ENCODE measurements at places on chromosomes 5 and 9.

DNA sequence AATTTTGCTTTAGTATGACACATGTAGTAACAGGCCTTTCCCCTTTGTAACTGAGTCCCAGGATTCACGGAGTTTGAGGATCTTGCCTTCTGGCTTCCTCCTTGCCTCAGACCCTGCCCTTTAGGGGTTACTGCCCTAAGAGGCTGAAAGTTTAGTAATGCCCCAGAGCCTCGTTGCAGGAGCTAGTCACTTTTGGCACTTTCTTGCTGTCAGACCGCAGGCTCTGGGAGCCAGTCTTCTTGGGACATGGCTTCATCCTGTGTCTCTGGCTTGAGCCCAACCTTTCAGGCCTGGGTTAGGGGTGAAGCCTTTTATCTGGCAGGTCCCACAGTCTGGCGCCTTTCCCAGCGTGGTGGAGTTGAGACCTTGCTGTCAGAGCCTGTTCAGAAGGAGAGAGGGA is 185.6 kb upstream of the DMRT1 start:
- DNase-seq: no peak

DNA sequence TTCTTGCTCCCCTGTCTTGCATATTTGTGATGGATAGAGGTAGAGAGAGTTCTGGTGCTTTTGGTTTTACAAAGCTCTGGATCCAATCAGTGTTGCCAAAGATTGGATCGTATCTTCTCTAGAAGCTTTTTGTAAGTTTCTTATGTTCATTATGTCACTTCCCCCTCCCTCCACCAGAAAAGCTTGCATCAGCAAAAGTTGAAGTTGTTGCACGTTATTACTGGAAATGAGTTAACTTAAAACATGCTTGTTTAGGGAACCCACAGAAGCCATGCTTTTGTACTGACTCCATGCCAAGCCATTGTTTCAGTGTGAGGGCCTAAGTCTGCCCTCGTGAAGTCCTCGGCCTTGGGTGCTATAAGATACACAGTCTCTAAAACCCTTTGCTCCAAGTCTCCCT is 186.5 kb downstream of the ERCC6L2 start:
- no peak for DNase-seq

DNA sequence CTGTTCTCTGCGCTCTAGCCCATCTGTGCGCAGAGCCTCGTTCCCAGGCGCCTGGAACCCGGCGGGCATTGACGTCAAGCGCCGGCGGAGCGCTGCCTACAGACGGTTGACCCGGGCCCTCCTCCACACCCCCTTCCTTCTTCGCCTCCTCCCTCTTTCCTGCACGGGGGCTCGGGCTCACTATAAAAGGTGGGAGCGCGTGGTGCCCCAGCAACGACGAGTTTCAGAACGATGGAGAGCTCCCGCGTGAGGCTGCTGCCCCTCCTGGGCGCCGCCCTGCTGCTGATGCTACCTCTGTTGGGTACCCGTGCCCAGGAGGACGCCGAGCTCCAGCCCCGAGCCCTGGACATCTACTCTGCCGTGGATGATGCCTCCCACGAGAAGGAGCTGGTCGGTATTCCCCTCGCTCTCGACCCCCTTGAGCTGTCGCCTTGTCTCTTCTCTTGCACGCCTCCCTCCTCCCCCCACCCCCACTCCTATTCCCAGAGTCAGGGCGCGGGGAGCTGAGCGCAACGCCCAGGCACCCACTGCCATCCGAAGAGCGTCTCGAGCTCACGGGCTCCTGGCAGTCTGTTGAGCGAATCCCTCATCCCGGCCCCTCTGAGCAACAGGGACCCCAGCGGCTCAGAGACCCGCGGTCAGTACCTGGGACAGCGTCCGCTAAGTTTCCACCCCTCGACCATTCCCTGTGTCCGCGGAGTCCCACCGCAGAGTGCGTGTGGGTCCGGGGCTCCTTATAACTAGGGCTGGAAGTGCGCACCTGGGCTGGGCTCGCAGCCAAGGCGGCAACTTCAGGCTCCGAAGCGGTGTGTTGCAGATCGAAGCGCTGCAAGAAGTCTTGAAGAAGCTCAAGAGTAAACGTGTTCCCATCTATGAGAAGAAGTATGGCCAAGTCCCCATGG is at the start of gene CARTPT:
TSS of gene CARTPT (plus strand) at position 213 of the 902 bp plus-strand sequence. CDS start at position 232, 19 bp downstream.
- DNase-seq: no peak

DNA sequence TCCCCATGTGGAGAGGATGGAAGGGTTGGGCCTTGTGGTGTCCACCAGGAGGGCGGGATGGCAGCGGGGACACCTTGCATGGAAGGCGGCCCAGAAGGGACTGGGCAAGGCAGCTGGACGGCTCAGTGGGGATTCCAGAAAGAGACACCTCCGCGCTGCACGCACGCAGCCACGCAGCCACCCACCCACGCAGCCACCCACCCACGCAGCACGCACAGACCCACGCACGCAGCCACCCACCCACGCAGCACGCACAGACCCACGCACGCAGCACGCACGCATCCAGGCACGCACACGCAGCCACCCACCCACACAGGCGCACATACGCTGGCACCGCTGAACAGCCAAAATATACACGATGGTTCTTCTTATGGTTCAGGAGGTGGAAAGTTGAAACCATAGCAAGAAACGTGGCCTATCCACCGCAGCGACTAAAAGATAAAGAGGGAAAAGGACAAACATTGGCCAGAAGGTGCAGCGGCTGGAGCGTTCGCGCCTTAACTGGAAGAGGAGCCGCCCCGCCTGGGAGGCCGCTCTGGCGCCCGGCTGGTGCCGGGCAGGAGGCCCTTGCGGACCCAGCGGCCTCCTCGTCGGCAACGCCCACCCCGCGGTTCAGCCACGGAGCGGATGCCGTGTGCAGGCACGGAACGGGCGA is 22.2 kb upstream of the EXOC3 start:
- no peak for DNase-seq

DNA sequence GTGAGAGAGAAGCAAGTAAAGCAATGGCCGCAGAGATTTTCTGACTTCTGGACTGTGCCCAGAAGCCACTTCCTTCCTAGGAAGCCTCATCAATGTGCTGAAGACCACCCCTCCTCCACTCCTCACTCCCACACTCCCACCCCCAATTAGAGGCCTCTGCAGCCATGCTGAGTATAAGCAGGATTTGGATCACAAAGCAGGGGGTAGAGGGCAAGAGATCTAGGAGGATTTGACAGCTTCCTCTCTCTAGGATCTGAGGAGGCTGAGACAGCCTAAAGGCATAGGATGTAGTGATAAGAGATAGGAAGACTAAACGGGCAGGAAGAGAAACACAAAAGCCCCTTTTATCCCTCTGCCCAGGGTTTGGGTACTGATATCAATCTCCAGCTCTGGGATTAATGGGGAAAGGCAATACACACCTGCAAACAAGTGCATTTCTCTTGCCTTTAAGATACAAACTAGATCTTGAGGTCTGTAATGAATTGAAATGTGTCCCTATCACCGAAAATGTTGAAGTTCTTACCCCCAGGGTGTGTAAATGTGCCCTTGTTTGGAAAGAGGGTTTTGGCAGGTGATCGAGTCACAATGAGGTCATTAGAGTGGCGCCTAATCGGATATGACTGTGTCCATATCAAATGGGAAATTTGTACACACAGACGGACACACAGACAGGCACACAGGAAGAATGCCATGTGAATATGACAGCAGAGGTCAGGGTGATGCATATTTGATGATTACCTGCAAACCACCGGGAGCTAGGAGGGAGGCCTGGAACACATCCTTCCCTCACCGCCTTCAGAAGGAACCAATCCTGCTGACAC is 28.5 kb downstream of the KCNV2 start:
- DNase-seq: no peak

- no peak for DNase-seq
These were observed 1.3 kb upstream of the ST8SIA4 start for GRCh38 chr5:100904259-100904861.

- DNase-seq: no peak
These were observed 391.5 kb upstream of the DAB2 start for GRCh38 chr5:39816156-39816845.

DNA sequence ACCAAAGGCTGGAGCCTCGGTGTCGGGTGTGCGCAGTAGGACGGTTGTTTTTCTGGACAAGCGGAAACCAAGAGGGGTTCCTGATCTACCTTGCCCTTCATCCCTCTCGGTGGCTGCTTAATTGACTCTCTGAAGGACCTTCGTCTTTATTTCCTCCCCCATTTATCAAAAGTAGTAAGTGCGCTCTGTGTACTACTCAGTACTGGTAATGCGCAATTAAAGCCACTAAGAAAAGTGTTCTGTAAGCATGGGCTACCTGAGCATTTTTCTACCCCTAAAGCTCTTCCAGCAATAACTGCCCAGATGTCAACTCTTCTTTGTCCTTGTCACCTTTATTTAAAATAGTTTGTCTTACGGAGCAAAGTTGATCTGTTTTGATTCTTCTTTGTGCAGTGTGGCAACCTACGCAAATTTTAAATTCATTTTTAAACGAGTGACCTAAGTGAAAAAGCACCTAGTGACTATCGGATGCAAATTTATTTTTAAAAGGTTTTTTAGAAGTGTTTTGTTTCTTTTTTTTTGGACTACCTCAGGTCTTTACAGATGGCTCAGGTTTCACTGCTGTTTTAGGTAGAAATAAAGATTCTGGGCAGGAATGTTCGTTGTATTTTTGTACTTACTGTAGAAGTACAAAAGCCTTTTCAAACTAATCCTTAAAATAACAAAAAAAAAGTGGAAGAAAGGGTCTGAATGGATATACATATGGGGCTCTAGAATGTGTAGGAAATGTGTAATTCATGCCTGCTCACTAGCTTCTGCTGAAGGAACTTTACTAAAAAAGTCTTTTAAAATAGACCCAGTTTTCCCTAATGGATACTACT is 2.0 kb downstream of the JMY start:
- no peak for DNase-seq

DNA sequence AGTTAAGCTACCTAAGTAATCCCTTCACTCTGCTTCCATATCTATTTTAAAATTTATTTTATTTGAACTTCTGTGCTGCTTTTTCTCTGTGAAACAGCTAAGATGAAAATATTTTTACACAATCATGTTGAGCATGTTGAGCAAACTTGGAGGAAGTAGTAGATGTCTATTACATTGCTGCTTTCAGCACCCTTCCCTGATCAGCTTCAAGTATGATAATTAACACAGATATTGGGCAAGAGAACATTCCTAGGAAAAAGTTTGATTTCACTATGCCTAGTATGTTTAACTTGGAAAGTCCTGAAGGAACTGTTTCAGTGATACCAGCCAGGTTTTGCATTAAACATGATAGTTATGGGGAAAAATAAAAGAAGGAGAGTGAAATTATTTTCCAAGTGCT is 283.6 kb downstream of the ELAVL2 start:
- no peak for DNase-seq

GRCh38 chr5:130216286-130216685 is 312.0 kb downstream of the CHSY3 start:
- DNase-seq: no peak

DNA sequence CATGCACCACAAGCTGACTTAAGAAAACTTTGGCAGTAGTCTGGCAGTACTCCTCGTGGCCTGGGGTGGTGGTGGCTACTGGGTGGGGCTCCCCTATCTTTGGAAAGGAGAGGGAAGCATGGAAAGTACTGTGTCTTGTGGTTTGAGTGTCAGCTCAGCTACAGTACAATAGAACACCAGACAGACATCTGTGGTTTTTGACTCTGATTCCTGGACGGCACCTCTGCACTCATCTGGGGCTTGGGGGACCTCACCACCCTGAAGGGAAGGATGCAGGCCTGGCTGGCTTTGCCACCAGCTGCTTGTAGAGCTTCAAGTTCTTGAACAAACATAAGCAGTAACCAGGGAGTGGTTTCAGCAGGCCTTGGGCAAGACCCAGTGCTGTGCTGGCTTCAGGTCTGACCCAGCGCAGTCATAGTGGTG is 40.6 kb downstream of the TNFSF8 start:
- no peak for DNase-seq

Measured in activated CD4-positive, alpha-beta T cell treated with anti-CD3 and anti-CD28 coated beads for 1 hour (primary cell).